ENCODE measurements at places on chromosomes 13 and 19. TPM values are rescaled to one million over a fixed set of nuclear protein-coding genes. Genes with fewer than 3 reads are reported as not detected.

GRCh38 chr13:44818428-44818827 lies 170.8 kb downstream of the NUFIP1 start:
- no peaks in the 10 kb centered on the region for H3K27me3 ChIP-seq
- no peak overlapping the region for H3K4me3 ChIP-seq
- H3K27ac ChIP-seq: no peak overlapping the region
- peak; percentile 69 for DNase-seq

- H3K36me3 ChIP-seq: no peaks in the 10 kb centered on the region
- no peak overlapping the region for H3K4me3 ChIP-seq
- no peaks in the 10 kb centered on the region for H3K27me3 ChIP-seq
- no peak for DNase-seq
Observed at GRCh38 chr19:7063764-7064418, 5.4 kb upstream of the MBD3L3 start.

The ZIC5 gene
- total RNA-seq: 11.0 TPM

DNA sequence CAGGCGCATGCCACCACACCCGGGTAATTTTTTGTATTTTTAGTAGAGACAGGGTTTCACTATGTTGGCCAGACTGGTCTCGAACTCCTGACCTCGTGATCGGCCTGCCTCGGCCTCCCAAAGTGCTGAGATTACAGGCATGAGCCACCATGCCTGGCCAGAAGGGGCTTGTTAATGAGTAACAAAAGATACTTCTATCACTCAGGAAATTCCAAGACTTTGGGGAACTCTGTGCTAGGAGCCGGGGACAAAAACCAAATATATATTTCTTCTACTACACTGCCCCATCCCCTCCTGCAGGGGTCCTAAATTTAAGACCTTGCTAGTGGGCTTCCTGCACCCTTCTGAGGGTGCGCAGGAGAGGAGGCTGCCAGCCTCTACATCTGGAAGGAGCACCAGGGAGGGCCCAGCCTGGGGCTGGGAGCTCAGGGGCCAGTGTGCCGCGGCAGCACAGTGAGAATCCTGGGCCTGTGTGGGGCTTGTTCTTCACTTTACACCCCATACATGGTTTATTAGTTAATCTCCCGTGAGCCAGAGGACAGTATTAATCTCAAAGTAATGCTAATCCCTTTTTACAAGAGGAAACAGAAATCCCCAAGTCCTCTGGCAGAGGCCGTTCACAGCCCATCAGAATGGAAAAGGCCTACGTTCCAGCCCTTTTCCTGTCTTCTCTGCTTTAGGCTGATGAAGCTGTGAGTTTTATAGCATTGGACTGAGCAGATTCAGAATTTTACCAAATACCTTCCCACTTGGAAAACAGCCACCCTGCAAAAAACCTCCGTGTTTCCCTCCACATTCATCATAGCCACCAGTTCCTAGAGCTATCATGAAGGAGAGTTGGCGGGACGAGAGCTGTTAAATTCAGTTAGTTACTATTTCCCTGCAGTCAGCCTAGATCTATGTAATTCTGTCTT lies 44.4 kb upstream of the NPAS1 start:
- no peaks in the 10 kb centered on the region for H3K27me3 ChIP-seq
- H3K4me3 ChIP-seq: peak overlapping the region; percentile 36
- DNase-seq: no peak
- peaks cover 40% of the 10 kb centered on the region for H3K4me1 ChIP-seq
- H3K27ac ChIP-seq: peak overlapping the region; percentile 84

Measured in endodermal cell (in vitro differentiated cells).